Iris pigment epithelial cell (primary cell): ENCODE measurements at places on chromosomes 4 and X.

GRCh38 chrX:120790552-120790951 is 85.1 kb downstream of the CT47B1 start:
- no peak for DNase-seq

- DNase-seq, result peak; percentile 72
These were observed 5.0 kb downstream of the TACC3 start for GRCh38 chr4:1726146-1726934.

GRCh38 chr4:36399762-36400353 is 118.4 kb downstream of the DTHD1 start:
- peak; percentile 3 for DNase-seq

GRCh38 chr4:81424816-81425755 is 46.6 kb downstream of the RASGEF1B start:
- DNase-seq, result no peak

- DNase-seq, result peak; percentile 96
These were observed 28.3 kb downstream of the AREG start for GRCh38 chr4:74473155-74473811.

DNA sequence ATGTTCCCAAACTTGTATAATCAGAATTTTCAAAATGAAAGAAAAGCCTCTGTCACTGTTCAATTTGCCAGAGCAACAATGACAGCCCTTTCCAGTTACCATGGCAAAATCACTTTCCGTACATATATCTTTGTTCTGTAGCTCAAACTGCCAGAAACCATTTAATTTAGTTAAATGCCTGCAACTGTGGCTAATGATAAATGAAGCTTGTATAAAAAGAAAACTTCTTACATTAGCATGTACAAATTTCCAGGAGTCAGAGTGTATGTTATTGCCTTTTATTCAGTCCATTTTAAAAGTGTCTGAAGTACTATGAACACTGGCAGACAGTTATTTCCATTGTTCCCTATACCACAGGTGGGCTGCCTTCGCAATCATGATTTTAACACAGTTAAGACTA is 30.3 kb downstream of the ARAP2 start:
- DNase-seq, result no peak

DNA sequence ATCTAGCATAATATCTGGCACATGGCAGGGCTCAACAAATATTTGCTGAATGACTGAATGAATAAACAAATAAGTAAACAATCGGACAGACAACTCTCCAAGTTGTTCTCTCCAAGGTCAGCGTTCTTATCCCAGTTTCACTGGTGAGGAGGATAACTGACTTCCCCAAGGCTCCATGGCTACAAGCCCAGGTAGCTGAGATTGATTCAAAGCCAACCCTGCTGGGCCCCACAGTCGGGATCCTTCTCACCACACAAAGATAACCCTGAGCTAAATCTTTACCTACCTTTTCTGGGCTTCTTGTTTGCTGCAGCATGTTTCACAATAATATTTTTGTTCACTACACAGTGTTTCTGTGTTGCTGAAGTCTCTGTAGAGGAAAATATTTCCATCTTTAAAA is 54.9 kb downstream of the USP46 start:
- DNase-seq, result no peak

- DNase-seq, result peak; percentile 58
These were observed 66.3 kb downstream of the KCNIP4 start for GRCh38 chr4:21882051-21882839.

DNA sequence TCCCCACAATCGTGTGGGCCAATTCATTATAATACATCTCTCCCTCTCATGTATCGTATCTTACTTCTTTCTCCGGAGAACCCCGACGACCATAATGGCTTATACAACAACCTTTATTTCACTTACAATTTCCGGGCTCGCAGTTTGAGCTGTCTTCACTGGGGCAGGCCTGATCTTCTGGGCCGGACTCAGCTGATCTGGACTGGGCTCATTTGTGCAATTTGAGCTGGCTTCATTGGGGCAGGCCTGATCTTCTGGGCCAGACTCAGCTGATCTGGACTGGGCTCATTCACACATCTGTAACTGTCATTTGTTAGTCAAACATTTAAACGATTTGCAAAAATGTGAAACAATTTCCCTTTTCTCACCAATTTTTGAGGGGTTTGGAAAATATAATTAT is 171.5 kb upstream of the FRG1 start:
- no peak for DNase-seq

DNA sequence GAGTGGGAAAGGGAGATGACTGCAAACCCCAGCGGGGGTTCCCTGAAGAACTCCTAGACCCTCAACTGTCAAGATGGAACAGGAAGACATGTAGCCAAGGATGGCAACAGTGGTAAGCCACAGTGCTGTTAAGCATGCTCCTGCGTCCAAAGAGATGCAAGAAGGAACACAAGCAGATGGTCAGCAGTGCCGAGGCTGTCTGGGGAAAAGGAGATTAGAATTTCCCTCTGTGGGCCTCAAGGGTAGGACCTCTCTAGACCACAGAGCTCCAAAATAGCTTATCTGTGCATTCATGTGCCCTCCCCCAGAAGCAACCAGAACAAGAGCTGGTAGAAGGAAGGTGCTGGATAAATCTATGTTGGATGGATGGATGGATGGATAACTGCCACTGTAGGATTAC is 82.0 kb upstream of the CPEB2 start:
- no peak for DNase-seq

DNA sequence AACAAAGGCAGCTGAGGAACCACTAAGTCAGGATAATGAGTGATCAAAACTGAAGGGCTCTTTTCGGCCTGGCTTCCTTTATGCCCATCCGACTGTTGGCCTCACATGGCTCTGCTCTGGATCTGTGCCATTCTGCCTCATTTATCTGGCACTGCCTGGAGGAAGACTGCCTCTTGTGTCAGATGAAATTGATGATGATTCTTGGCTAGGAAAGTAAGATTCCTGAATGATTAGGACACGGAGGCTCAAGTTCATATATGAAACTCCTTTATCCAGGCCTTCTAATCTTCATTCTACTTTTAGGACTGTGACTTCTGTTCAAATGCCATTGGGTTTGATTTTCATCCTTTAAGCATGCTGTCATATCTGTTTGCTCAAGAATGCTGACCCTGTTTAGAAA is 475.4 kb upstream of the RPS6KA3 start:
- DNase-seq, result no peak

- no peak for DNase-seq
These were observed 5.6 kb downstream of the SEPTIN11 start for GRCh38 chr4:76955182-76955581.

- DNase-seq, result no peak
These were observed 75.0 kb downstream of the KDM6A start for GRCh38 chrX:44947995-44948394.

DNA sequence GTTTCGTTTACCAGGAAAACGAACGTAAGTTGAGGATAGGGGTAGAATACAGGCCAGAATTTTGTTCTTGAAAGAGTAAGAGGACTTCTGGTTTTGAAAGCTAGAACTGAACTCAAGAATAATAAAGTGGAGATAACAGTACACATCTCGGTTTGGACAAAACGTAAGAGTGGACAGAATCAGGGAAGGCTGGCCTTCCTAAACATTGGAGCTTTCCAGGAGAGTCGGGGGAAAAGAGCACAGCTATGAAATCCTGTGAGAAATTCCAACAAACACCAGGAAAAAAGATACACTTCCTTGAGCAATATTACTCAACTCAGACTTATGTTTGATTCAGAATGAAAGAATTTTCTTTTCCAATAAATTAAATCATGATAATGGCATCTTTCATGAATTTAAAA is 1.2 kb downstream of the CTSO start:
- no peak for DNase-seq

GRCh38 chr4:132572210-132572609 is 576.9 kb upstream of the PCDH10 start:
- peak; percentile 20 for DNase-seq

DNA sequence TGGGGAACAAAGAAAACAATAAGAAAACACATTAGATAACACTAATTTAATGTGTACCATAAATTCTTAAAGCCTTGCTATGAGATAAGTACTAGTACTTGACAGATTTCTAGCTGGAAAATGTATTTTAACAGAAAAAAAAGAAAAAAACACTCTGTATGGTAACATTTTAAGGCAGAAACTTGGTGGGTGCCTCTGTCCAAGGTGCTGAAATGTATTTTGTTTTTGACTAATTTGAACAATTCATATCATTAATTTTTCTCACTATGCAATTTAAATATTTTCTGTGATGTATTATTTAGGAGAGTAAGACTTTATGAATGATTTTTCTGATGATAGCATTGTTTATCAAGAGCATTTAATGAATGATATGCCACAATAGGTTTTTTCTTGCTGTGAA is 107.5 kb downstream of the GABRG1 start:
- no peak for DNase-seq

DNA sequence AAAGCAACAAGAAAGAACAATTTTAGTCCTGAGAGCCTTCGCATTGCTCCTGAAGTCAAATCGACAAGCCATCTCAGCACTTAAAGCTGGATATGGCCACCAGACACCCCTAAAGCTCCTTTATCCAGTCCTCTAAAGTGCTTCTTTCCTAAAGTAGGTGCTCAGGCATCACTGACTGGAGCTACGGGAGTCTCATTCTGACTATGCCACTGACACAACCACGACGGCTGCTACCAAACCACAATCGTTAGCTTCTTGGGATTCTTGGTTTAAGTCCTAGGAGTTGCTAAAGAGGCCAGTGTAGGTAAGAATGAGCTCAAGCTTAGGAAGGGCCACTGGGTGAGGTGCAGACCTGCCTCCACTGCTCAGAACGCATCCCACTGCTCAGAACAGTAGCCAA is 1.0 kb downstream of the SLC10A6 start:
- no peak for DNase-seq

GRCh38 chr4:109764376-109764775 is 34.5 kb upstream of the PLA2G12A start:
- DNase-seq, result no peak

GRCh38 chrX:115622534-115622933 is 61.6 kb downstream of the PLS3 start:
- no peak for DNase-seq

DNA sequence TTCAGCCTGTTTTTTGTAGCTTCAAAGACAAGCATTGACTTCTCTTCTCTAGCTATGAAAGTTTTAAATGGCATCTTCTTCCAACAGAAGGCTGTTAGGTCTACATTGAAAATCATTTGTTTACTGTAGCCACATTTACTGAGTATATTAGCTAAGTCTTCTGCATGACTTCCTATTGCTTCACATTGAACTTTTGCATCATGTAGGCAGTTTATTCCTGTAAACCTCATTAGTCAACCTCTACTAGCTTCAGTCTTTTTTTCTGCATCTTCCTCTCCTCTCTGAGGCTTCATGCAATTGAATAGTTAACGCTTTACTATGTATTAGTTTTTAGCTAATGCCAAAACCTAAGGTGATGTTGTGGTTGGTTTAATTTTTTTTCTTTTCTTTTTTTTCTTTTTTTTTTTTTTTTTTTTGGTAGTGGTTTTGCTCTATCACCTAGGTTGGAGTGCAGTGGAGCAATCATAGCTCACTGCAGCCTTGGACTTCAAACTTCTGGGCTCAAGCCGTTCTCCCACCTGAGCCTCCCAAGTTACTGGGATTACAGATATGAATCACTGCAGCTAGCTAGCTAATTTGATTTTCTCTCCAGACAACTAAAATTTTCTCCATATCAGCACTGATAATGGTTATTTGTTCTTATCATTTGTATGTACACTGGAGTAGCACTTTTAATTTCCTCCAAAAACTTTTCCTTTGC is 3.4 kb downstream of the UGT2A3 start:
- no peak for DNase-seq

GRCh38 chrX:129600981-129601424 is 53.8 kb downstream of the APLN start:
- peak; percentile 35 for DNase-seq

DNA sequence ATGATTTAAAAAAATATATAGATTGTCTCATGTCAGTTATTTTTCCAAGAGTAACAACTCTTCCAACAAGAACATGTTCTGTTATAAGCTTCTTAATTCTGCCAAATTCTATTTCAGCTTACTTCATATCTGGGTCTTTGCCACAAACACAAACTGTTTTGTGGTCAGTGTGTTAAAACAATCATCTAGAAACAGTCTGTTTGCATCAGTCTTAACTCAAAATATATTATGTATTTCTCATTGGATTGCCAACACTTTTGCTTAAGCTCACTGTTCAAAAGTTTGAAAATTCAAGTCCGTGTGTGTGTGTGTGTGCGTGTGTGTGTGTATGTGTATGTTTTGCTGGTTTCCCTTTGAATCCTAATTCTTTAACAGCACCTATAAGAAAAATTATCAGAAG is 752.3 kb upstream of the NDST4 start:
- no peak for DNase-seq

DNA sequence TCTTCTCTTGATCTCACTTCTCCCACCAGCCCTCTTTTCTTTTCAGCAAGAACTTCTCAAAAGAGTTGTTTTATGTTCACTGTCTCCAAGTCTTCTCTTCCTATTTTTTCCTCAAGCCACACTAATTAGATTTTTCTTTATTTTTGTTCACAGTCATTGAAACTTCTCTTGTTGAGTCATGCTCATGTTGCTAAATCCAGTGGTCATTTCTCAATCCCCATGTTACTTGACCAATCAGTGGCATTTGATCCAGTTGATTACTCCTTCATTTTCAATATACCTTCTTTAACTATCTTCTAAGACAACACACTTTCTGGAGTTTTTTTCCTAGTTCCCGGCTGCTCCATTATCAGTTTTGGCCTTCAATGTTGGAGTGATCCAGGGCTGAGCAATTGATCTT is 103.1 kb upstream of the LSM6 start:
- peak; percentile 37 for DNase-seq

- no peak for DNase-seq
These were observed 351.2 kb upstream of the PCDH10 start for GRCh38 chr4:132797856-132798255.

DNA sequence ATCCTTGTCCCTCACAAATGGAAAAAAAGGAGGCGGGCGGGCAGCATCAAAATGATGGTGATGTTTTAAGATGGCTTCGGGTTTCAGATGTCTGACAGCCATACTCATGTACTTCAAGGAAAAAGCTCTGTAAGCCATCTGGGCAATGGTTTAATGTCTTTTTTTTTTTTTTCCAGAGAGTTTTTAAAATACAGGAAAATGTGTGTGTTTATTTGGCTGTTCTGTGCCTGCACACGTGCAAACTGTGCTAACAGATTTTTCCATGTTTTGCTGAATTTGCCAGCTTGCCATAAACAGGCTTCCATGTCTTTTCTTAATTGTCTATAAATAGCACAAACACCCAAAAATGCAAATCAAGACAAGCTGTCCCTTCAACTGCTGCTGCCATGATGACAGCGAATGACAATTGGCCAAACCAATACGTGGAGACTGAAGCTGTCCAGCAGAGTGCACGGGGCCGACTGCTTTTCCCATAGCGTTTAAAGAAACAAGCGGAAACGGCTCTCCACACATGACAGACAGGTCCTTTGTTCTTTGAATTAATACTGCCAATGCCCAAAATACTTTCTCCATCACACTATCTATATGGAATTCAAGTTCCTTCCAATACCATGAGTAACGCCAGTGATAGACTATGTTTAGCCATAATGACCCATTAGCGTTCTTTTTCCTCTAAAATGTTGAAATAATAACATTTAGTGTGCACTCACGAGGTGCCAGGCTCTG is 35.7 kb downstream of the AFAP1 start:
- peak; percentile 81 for DNase-seq

GRCh38 chr4:111986095-111986494 is 159.2 kb upstream of the FAM241A start:
- DNase-seq, result no peak
